K562 (cell line): ENCODE measurements at places on chromosomes 1 and 21. TPM values are rescaled to one million over a fixed set of nuclear protein-coding genes. Genes with fewer than 3 reads are reported as not detected.

The SPATA45 gene
- total RNA-seq, result not detected in 2 replicates

The THEM5 gene
- not detected in 2 replicates for total RNA-seq

The CR2 gene
- 0.51 and 0.66 TPM in 2 replicates for total RNA-seq

The TMEM82 gene
- total RNA-seq, result not detected in 2 replicates

The STIL gene
- total RNA-seq, result 39.6 and 41.1 TPM in 2 replicates

The FAM72B gene
- 21.9 and 26.1 TPM in 2 replicates for total RNA-seq

The OR2L3 gene
- not detected in 2 replicates for total RNA-seq

The MSH4 gene
- total RNA-seq, result 0.13 and 0.16 TPM in 2 replicates

The RIPPLY3 gene
- total RNA-seq, result not detected in 2 replicates

The NR0B2 gene
- total RNA-seq, result not detected in 2 replicates

The C1QA gene
- total RNA-seq, result 0.71 and 0.94 TPM in 2 replicates

The ELAVL4 gene
- not detected in 2 replicates for total RNA-seq

The KCNH1 gene
- total RNA-seq, result not detected in 2 replicates

The NPR1 gene
- 0.04 and 0.16 TPM in 2 replicates for total RNA-seq

The CFHR3 gene
- 0.16 and 0.47 TPM in 2 replicates for total RNA-seq

The CD1D gene
- total RNA-seq, result 0.07 TPM in 1 of 2 replicates, not detected in the other

The MUL1 gene
- total RNA-seq, result 32.9 and 34.6 TPM in 2 replicates

The CCDC27 gene
- total RNA-seq, result not detected in 2 replicates

The UMODL1 gene
- not detected in 2 replicates for total RNA-seq

The PGLYRP3 gene
- total RNA-seq, result not detected in 2 replicates

The SAMSN1 gene
- total RNA-seq, result 101 and 118 TPM in 2 replicates

The ST6GALNAC5 gene
- 0.04 TPM in 1 of 2 replicates, not detected in the other for total RNA-seq

The ARHGEF19 gene
- 11.2 and 15.1 TPM in 2 replicates for total RNA-seq

The HLX gene
- total RNA-seq, result 2.3 and 3.0 TPM in 2 replicates

The LAMC2 gene
- 0.02 and 0.04 TPM in 2 replicates for total RNA-seq

The CZIB gene
- 52.6 and 55.7 TPM in 2 replicates for total RNA-seq

The AKNAD1 gene
- total RNA-seq, result not detected in 2 replicates

The GJB5 gene
- not detected in 2 replicates for total RNA-seq

The STUM gene
- total RNA-seq, result not detected in 2 replicates

The TMEM269 gene
- 0.27 and 0.34 TPM in 2 replicates for total RNA-seq

The IL12RB2 gene
- total RNA-seq, result 1.9 and 2.5 TPM in 2 replicates

The PFDN2 gene
- total RNA-seq, result 142 and 144 TPM in 2 replicates

The PROX1 gene
- total RNA-seq, result 0.09 and 0.22 TPM in 2 replicates
